Activated CD8-positive, alpha-beta memory T cell treated with anti-CD3 and anti-CD28 coated beads, Interleukin-2, amount 10 ng/mL, durations not matched to agents 7 days and 5 days (primary cell): ENCODE measurements at places on chromosomes 16 and 17.

- H3K4me3 ChIP-seq, result no peak overlapping the region
- H3K27me3 ChIP-seq, result no peaks in the 10 kb centered on the region
- H3K36me3 ChIP-seq, result peaks cover 2% of the 10 kb centered on the region
- no peak for DNase-seq
- H3K27ac ChIP-seq, result no peak overlapping the region
Measured at GRCh38 chr17:64406321-64407200, 15.9 kb upstream of the PECAM1 start.

- peak overlapping the region; percentile 69 for H3K27ac ChIP-seq
- no peaks in the 10 kb centered on the region for H3K27me3 ChIP-seq
- H3K36me3 ChIP-seq, result peaks cover 36% of the 10 kb centered on the region
- no peak overlapping the region for H3K4me3 ChIP-seq
- DNase-seq, result peak; percentile 80
Measured at GRCh38 chr17:5011928-5012327, 14.2 kb downstream of the KIF1C start.

DNA sequence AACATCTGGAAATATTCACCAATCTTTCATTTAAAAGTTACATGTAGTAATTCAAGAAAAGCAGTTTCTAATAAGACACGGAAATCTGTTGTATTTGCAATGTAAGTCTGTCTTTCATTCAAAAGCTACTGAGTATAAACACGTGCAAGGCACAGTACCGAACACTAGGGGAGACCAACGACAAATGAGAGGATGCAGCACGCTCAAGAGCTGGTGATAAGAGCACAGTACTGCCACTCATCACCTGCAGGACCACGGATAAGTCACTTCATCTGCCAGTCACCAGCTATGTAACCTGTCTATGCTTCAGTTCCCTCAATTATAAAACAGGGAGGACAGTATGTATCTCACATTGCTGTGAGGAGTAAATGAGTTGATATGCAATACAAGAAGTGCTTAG is 67.1 kb downstream of the CLEC18A start:
- H3K4me1 ChIP-seq, result peaks cover 4% of the 10 kb centered on the region
- H3K36me3 ChIP-seq, result peaks cover 9% of the 10 kb centered on the region
- DNase-seq, result peak; percentile 63

DNA sequence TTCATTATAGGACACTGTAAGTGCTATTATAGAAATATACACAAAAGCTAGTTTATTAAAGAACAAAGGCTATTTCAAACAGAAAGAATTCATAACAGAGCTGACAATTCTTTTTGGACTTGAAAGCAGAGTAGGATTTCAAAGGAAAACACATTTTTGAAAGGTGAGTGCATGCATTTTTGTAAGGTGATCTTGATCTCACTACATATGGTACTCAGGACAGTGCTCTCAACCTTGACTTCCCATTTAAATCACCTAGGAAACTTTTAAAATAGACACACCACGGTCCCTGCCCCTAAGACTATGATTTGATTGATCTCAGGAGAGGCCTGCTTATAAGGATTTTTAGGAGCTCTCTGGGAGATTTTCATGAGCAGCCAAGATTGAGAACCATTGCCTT is 1362.0 kb downstream of the CDH8 start:
- H3K27ac ChIP-seq, result no peak overlapping the region
- H3K36me3 ChIP-seq, result no peaks in the 10 kb centered on the region
- no peak overlapping the region for H3K4me3 ChIP-seq
- no peak for DNase-seq
- H3K4me1 ChIP-seq, result no peaks in the 10 kb centered on the region

- H3K27ac ChIP-seq, result no peak overlapping the region
- H3K4me3 ChIP-seq, result no peak overlapping the region
- no peaks in the 10 kb centered on the region for H3K27me3 ChIP-seq
- H3K4me1 ChIP-seq, result no peaks in the 10 kb centered on the region
- H3K36me3 ChIP-seq, result no peaks in the 10 kb centered on the region
- no peak for DNase-seq
Measured at GRCh38 chr16:23380501-23380951, 72.5 kb downstream of the COG7 start.

- H3K36me3 ChIP-seq, result no peaks in the 10 kb centered on the region
- no peak overlapping the region for H3K4me3 ChIP-seq
- H3K27ac ChIP-seq, result no peak overlapping the region
- no peak for DNase-seq
Measured at GRCh38 chr16:10728003-10728887, 15.4 kb upstream of the NUBP1 start.

DNA sequence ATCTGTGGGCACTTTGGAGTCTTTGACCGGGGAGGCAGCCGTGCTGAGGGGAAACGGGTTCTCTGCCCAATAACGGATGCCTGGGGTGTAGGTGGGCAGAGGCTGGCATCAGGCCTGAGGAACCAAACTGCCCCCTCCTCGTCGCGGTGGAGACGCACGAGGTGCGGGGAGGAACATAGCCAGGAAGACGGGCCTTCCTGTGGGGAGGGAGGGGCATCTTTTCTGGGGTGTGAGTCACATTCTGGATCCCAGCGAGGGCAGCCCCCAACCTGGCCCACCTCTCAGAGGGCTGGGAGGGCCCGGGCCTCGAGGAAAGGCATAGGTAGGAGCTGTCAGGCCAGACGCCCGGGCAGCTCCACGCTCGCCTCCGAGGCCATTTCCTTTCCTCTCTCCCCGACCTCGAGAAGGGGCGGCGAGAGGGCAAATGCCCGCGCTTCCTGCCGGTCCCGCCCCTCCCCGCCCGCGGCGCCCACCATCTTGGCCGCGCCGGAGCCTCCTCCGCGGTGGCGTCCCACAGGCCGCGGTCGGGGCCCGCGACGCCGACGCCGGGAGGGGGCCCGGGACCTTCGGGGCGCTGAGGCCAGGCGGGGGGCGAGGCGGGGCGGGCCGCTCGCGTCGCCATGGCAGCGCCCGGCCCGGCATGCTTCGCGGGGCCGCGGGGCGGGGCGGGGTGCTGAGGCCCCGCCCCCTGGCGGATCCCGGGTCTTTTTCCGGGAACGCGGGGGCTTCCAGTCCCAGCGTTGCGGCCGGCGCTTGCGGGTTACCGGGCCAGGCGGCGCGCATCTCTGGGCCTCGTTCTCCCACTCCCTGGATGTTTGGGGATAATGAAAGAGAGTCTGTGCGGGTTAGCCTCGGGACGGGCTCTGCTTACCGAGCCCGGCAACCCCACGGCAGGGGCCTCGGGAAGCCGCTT is 13.2 kb downstream of the RAI1 start:
- H3K27ac ChIP-seq, result peak overlapping the region; percentile 93
- H3K36me3 ChIP-seq, result no peaks in the 10 kb centered on the region
- peaks cover 51% of the 10 kb centered on the region for H3K4me1 ChIP-seq
- no peaks in the 10 kb centered on the region for H3K27me3 ChIP-seq
- peak overlapping the region; percentile 80 for H3K4me3 ChIP-seq

GRCh38 chr16:84404936-84405639 is 36.8 kb downstream of the ATP2C2 start:
- no peaks in the 10 kb centered on the region for H3K36me3 ChIP-seq
- DNase-seq, result no peak
- no peak overlapping the region for H3K27ac ChIP-seq

DNA sequence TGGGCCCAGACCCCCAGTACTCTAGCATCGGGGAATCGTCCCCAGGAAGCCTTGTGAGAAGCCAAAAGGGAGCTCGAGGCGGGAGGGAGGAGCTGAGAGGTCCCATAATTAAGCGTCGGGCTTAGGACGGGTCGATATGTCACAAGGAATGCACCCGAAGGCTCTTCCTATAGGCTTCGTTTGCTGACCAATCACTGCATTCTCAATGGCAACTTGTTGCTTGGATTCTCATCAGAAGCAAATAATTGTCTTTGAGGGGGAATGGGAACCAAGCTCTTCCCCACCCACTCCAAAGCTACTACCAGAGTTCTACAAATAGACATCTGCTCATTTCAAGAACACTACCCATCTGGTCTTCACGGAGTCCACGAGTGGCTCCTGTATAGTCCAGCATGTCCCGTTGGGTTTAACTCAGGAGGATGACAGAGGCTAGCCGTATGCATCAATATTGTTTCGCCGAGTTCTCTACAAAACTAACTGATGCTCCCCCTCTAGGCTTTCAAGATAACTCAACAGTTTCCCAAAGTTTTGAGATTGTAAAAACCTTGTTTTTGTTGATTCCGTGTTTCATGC is 628 bp upstream of the BLMH start:
- no peak for DNase-seq
- no peaks in the 10 kb centered on the region for H3K27me3 ChIP-seq
- H3K4me1 ChIP-seq, result peaks cover 22% of the 10 kb centered on the region
- peak overlapping the region; percentile 56 for H3K27ac ChIP-seq

GRCh38 chr17:51087072-51087757 is 33.5 kb downstream of the SPAG9 start:
- DNase-seq, result no peak
- no peak overlapping the region for H3K27ac ChIP-seq
- peaks cover 5% of the 10 kb centered on the region for H3K4me1 ChIP-seq
- H3K36me3 ChIP-seq, result peaks cover 2% of the 10 kb centered on the region
